NCI-H1105 treated with DMSO at 0.1 percent for 48 hours (cell line): ENCODE measurements at places on chromosomes 4 and X.
A peak's percentile ranks its signal among the peaks of the same experiment; 100 is the strongest.

DNA sequence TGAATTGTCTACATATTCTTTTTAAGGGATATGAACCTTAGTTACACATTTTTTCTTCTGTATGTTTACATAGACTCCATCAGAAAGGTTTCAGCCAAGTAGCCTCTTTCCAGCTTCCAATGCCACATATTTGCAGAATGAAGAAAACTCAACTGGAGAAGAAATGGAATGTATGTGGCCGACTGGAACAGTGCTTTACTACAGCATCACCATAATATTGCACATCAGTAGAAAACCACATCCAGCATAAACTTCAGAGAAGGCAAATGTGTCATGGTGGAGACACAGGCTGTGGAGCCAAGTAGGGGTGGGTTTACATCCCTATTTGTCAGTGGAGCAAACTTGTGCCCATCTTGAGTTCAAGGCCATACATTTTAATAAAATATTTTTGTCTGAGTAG, 204.8 kb upstream of the LDB2 start:
- no peak for DNase-seq

DNA sequence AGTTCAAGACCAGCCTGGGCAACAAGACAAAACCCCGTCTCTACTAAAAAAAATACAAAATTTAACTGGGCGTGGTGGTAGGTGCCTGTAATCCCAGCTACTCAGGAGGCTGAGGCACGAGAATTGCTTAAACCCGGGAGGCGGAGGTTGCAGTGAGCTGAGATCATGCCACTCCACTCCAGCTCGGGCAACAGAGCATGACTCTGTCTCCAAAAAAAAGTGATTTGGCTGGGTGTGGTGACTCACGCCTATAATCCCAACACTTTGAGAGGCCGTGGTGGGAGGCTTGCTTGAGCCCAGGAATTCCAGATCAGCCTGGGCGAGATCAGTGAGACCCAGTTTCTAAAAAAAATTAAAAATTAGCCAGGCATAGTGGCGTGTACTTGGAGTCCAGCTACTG, 4.1 kb downstream of the OPHN1 start:
- no peak for DNase-seq

DNA sequence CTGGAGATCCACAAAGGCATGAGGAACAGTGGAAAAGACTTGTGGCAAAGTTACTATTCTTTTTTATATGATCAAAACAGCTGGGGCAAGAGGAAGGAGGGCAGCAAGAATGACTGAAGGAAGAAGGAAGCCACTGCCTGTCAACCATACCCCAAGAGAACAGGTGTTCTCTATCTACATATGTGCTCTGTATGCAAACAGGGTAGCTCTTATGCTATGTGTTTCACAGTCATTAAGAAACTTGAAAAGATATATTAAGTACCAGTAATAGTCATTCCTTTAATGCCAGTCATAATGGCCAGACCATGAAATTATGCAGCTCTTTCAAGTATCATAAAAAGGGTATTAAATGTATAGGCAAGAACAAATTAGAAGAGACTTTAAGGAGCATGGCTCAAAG, 363.9 kb downstream of the KLHL13 start:
- no peak for DNase-seq

GRCh38 chrX:49761481-49761880, 65.7 kb upstream of the PAGE1 start:
- no peak for DNase-seq

GRCh38 chrX:119853444-119853843, 681 bp upstream of the UPF3B start:
- DNase-seq, result peak; percentile 14

GRCh38 chrX:151870602-151871001, 42.1 kb upstream of the MAGEA4 start:
- DNase-seq, result no peak

DNA sequence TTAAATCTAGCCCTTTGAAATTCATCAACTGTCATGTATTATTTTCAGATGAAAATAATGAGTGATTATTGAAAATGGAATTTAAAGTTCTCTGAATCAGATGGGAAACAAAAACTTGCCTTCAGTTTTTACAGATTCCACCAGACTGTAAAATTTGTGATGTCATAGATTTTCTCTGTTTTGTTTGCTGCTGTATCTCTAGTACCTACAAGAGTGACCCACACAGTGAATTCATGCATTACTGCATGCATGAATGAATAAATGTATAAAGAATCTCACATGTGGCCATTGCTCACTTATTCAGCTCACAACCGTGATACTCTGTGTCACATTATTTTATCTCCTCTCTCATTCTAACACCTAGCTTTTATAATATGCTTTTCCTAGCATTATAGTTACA, 532.2 kb upstream of the AGA start:
- no peak for DNase-seq

DNA sequence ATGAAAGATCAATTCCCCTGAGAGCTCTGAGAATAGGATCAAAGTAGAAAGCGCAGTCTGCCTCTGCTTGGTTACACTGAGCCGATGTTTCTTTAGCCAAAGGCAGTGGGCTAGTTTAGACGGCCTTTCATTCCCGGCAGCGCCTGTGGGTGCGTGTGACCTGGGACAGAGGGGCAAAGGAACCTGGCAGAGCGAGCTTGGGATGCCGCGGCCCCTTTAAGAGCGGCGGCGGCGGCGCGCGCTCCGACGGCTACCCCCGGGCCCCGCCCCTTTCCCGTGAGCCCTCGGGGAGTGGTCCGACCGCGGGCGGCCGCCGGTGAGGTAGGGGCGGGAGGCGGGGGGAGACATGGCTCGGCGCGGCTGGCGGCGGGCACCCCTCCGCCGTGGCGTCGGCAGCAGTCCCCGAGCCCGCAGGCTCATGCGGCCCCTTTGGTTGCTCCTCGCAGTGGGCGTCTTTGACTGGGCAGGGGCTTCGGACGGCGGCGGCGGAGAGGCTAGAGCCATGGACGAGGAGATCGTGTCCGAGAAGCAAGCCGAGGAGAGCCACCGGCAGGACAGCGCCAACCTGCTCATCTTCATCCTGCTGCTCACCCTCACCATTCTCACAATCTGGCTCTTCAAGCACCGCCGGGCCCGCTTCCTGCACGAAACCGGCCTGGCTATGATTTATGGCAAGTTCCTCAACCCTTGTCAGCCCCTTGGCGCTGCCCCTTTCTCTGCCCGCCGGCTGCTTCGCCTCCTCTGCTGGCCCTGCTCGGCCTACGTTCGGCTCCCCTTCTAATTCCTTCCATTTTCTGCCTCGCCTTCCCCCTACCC, at the start of gene SLC9A6:
TSS of gene SLC9A6 (plus strand) at position 279 of the 816 bp plus-strand sequence. CDS start at position 503, 224 bp downstream.
- DNase-seq, result peak; percentile 52

DNA sequence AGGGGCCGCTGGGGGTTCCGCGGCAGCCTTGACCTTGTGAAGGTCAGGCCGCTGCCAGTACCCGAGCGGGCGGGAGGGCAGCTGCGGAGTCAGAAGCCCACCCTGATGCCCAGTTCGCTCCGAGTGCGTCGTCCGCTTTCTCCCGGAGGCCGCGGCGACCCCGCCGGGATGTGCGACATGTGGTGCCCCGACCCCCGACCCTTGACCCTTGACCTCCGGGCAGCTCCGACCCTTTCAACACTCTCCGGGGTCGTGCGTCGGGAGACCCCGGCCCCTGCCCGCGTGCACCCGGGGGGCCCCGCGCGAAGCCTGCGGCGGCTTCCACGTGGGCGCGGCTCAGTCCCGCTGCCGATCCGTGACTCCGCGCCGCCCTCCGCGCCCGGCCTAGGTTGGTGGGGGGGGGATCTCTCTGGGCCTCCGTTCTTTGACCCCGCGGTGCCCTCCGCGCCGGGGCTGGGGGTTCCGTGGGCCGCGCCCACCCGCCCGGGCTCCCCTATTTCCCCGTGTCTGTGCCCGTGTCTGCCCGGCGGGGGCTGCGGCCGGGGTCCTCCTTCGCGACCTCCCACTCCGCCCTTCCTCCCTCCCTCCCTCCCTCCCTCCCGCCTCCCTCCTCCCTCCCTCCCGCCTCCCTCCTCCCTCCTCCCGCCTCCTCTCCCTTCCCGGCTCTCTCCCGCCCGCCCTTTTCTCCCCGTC, 609 bp upstream of the SLC25A6 start:
- DNase-seq, result no peak

- no peak for DNase-seq
Measured at GRCh38 chr4:1469043-1469442, 62.8 kb upstream of the NKX1-1 start.
